Stimulated activated CD8-positive, alpha-beta memory T cell treated with anti-CD3 and anti-CD28 coated beads, Interleukin-4, amount 100 ng/mL, for 24 hours (primary cell): ENCODE measurements at places on chromosomes 13 and 19.

DNA sequence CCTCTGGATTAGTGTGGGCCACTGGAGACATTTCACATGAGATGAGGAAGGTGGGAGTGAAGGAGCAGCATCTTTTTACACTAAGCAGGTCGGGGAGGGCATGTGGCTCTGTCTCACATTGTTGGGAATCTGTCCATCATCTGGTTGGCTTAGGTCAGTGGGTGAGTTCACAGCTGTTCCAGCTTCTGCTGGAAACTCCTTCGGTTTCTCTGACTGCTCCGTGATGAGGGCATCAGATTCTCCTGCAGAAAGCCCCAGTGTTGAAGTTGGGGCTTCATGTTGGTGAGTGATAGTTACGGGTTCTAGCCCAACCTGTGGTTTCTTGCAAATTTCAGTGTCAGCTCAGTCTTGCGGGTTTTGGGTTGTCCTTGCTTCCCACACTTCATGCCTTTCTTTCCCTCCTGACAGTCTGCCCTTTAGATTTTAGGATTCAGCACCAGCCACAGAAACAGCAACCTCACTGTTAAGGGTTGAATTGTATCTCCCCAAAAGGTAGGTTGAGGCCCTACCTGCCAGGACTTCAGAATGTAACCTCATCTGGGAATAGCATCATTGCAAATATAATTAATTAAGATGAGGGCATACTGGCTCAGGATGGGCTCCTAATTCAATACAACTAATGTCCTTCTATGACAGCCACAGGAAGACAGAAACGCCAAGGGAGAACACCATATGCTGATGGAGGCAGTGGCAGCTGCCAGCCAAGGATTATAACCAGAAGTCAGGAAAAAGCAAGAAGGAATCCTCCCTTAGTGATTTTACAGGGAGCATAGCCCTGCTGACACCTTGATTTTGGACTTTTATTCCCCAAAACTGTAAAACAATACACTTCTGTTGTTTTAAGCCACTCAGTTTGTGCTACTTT, 7.6 kb upstream of the ALOX5AP start:
- DNase-seq, result no peak

- DNase-seq, result no peak
Observed at GRCh38 chr13:82654861-82655855, 1227.1 kb downstream of the SLITRK1 start.

- DNase-seq, result no peak
Observed at GRCh38 chr19:39737891-39738290, at the start of gene CLC. Gene CLC (minus strand): TSS chr19:39738029. CDS start chr19:39737952, 77 bp downstream.

- no peak for DNase-seq
Observed at GRCh38 chr19:19649155-19649554, 5.7 kb upstream of the GMIP start.

DNA sequence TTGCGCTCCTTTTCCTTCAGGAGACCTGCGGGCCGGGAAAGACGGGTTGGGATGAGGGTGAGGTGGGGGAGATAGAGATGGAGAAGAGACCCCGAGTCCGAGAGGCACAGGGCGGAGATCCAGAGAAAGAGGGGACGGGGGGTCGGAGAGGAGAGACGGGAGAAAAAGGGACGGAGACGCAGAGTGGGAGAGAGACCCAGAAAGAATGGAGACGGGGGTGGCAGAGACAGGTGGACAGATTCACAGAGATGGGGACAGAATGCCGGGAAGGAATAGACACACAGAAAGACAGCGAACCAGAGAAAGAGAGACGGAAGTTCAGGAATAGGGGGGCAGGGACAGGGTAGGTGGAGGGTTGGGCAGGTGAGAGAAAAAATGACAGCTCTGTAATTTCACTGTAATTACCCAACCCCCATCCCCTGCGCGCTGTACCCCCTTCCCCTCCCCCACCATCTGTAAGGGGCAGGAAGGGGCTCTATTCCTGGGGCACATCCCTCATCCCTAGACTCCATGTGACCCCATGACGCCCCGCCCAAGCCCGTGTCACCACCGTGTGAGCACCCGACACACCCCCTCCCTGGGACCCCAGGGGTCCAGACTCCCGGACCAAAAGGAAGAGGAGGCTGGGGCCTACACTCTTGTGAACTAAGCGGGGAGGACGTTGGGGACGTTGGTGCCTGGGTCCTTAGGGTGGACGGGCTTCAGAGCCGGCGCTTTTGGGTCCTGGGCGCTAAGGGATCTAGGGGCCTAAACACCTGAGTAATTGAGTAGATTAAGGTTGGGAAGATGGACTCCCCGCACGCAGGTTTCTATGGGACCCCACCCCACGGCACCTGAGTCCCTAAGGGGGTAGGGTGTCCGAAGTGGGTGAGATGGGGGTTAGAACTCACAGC, 967 bp downstream of the DBP start:
- no peak for DNase-seq

DNA sequence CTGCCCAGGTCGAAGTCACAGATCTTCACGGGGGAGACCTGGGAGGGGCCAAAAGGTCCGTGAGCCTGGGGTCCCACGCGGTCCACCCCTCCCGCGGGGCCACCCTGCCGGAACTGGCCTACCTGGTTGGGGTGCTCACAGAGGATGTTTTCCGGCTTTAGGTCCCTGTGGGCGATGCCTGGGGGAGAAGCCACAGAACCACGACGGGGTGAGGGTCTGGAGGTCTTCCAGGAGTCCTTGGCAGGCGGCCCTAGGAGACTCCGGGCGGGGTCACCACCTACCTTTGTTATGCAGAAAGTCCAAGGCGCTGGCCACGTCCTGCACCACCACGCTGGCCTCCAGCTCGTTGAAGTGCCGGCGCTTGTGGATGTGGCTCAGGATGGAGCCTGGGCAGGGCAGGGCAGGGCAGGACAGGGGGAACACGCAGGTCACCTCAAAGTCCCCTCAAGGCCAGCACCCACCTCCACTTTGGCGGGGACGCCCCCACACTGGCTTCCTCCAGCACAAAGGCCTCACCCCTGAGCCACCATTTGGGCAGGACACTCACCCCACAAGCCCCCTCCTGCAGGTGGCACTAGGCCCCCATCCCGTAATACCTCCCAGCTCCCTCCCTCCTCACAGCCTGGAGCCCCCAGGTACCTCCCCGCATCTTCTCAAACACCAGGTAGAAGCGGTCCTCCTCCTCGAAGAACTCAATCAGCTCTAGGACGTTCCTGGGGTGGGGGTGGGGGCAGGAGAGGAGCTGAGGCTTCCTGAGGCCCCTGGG, 8.4 kb downstream of the MKNK2 start:
- no peak for DNase-seq

DNA sequence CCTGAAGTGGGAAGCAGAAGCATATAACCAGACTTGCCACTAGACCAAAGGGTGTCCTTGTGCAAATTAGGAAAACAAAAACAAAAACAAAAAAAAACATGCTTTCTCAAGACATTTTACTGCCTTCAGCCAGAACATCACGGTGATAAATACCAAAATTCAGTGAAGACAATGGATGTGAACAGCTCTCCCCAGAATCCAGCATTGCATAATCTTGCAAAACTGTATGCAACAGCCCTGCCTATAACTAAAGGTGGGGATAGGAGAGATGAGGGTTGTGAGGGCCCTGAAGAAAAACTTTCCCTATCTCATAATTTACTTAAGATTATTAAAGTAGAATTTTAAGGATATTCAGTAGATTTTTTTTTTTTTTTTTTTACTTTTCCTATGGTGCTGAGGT, 24.9 kb upstream of the NDFIP2 start:
- no peak for DNase-seq

DNA sequence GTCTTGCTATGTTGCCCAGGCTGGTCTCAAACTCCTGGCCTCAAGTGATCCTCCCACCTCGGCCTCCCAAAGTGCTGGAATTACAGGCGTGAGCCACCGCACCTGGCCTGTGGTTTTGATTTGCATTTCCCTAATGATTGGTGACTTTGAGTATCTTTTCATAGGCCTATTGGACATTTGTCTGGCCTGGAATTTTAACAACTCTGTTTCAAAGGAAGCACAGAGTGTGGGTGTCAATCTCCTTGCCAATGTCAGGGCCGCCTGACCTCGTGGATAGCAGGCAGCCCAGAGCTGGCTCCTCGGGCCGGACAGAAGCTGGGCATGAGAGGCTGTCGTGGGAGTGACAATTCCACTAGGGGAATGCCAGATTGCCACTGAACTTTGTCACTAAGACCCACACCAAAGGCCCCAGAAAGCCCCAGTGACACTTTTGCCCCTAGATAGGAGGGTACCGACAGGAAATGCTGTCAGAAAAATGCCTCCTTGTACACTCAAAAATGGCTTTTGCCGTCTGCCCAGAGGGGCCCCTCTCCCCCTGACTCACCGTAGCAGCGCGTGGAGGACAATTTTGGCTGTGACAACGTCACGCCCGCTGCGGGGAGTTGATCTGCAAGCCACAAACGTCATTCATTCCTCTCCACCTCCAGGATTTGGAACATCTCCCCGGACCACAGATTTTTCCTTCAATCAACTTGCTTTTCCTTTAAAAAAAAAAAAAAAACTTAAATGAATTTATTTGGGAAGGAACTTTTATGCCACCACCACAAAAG, 11.7 kb upstream of the ADGRE5 start:
- peak; percentile 80 for DNase-seq

DNA sequence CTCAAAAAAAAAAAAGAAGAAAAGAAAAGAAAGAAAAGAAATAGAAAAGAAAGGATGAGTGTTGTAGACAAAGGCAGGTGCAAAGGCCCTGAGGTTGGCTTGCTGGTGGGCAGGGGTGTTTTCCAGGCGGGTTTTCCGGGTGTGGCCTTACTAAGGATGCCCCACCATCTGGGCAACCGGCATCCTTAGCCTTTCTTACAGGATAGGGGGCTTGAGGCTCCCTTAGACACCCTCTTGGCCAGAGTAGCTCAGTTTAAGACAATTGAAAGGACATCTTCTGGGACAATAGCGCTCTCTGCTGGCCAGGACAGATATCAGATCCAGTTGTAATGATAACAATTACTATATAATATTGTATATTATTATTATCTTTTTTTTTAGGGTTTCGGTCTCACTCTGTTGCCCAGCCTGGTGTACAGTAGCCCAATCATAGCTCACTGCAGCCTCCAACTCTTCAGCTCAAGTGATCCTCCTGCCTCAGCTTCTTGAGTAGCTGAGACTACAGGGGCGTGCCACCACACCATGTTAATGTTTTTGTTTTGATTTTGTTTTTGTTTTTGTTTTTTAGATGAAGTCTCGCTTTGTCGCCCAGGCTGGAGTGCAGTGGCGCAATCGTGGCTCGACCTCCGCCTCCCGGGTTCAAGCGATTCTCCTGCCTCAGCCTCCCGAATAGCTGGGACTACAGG, 1.4 kb upstream of the QTRT1 start:
- DNase-seq, result peak; percentile 53

- no peak for DNase-seq
Observed at GRCh38 chr19:31715249-31715945, 366.2 kb upstream of the TSHZ3 start.

DNA sequence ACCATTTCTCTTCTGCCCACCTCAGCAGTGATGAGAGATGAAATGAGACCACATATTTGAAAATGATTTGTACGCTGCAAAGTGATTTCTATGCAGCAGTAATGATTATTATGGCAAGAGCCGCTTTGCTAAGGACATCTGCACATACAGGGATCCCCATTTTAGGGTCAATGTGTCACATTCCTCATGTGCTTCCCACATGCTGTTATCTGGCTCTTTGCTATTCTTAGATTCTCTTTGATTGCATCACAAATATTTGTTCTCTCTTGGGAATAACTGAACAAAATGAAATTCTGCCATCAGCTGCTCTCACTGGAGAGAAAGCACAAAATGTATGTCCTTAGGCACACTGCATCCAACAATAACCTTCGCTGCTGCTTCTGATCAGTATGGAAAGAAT, 209.5 kb upstream of the IPO5 start:
- DNase-seq, result no peak

- DNase-seq, result no peak
Observed at GRCh38 chr19:47000373-47000772, 19.3 kb upstream of the NPAS1 start.

GRCh38 chr13:32045537-32045936, 14.0 kb downstream of the FRY start:
- DNase-seq, result no peak

- no peak for DNase-seq
Observed at GRCh38 chr19:900302-901111, 7.2 kb downstream of the RNU6-9 start.
